Dorsolateral prefrontal cortex (tissue), 122 donors: ENCODE measurements at places on chromosomes 5 and 9.
A peak's percentile ranks its signal among the peaks of the same experiment; 100 is the strongest.

GRCh38 chr5:135398855-135399793 lies at the start of gene MACROH2A1:
MACROH2A1 (minus strand) TSS chr5:135399231; CDS start chr5:135389093, 10,138 bp downstream.
- DNase-seq, result peak; percentile 87

DNA sequence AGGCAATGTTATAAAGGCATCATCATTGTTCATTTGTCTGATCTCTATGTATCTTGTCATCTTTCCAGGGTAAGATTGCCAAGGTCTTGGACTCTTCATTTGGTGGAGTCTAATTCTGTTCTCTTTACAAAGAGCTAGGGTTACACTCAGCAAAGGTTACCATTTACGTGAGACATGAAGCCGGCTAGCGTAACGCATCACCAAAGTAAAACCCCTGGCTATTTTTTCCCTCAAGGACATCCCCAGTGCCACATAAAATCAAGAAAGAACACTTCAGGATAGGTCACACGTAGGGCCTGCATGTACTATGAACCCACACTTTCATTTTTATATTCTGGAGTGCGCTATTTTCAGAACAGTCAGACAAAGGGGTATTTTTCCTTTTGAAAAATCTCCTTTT lies 20.0 kb upstream of the MYOT start:
- no peak for DNase-seq

DNA sequence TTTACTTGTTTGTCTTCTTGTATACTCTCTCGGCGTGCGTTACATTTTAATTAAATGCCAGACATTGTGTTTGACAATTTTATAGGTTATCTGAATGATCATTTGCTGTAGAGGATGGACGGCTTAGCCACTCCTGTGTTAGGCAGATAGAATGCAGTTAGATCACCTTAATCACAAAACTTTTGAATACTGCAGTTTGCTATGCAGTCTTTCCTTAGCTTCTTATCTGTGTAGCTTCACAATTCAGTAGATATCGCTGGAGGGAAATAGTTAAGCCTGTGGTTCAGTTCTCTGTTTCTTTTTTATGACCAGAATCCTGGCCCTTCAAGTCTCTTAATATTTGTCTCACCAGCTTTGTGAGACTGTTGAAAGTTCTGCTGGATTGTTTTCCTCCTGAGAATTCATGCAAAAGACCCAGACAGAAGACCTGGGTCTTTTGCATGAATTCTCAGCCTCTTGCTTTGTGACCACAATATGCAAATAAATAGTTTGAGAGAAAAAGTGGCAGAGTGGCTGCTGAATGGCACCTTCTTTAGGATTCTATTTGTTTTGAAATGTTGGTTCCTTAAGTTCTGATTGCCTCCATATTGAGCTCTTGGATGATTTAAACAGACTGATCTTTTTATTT lies 40.2 kb downstream of the RASA1 start:
- no peak for DNase-seq

GRCh38 chr5:173229966-173230689 lies 4.9 kb downstream of the NKX2-5 start:
- DNase-seq, result no peak

- DNase-seq, result peak; percentile 60
These were observed at the start of gene RGS7BP for GRCh38 chr5:64505769-64506566. RGS7BP (plus strand) TSS chr5:64506015; CDS start chr5:64506625, 610 bp downstream.

DNA sequence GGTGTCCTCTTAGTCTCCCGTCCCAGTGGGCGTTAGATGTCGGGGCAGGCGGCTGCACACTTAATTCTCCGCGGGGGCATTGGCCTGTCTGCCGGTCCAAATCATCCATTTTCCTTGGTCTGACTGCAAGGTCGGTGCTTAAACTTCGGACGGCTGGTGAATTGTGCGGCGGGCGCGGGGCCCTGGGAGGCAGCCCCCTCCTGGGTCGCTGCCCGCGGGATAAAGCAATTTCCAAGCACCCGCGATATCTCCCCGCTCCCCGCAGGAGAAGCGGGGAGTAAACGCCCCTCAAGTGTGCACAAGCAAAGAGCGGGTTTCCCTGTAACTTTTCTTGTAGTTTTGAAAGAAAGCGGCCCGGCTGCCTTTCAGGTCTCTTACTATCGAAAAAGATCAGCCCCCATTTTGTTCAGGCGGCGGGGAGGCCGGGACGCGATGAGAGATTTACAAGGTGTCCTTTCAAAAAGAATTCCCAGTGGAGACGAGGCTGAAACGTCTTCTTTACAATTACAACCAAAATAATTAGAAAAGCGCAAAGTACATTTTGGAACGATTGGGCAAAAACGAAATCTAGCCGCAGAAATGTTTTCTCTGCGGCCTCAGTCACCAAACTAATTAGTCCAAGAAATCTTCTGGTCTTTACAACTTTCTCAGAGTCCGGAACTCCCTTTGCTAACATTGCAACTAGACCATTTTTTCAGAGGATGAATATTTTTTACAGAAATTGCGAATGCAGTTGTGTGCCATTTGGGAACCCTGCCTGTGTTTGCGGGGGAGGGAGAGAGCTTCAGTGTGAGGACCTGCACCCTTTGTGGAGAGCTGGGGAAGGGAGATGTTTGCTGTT lies 1.8 kb downstream of the IRX1 start:
- DNase-seq, result no peak

DNA sequence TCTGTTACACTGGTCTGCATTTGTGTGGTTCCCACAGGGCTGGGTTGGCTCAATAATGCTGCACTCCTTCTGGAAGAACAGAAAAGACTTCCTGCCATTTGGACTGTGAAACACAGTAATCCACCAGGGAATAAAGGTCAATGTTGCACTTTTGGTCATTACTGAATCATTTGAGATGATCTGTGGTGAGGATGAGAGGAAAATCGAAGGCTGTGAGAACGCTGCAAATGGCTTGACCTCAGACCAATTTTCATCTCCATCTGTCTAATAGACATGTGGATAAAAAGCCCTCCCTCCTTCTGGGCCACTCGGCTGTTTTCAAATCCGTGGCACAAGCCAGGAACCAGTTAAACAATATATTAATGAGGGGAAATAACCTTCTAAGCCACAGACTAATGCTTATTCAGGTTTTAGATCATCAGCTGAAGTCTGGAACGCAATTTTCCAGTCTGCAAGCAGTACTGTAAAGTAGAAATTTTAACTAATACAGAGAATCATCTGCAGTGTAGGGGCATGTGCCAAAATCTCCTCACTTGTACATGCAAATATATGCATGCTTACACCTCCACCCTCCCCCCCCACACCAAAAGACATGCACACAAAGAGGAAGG lies 20.2 kb downstream of the TLE1 start:
- no peak for DNase-seq

DNA sequence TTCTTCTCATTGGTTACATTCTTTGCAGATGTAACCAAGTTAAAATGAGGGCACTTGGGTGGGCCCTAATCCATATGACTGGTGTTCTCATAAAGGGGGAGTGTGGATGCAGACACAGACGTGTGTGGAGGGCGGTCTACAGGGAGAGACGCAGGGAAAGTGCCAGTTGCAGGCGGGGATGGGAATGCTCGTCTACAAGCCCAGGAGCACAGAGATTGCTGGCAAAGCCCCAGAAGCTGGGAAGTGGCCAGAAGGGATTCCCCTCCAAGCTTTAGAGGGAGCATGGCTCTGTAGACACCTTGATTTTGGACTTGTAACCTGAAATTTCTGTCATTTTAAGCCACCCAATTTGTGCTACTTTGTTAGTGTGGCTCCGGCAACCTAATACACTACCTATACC lies 96.8 kb upstream of the CTSL start:
- peak; percentile 7 for DNase-seq

DNA sequence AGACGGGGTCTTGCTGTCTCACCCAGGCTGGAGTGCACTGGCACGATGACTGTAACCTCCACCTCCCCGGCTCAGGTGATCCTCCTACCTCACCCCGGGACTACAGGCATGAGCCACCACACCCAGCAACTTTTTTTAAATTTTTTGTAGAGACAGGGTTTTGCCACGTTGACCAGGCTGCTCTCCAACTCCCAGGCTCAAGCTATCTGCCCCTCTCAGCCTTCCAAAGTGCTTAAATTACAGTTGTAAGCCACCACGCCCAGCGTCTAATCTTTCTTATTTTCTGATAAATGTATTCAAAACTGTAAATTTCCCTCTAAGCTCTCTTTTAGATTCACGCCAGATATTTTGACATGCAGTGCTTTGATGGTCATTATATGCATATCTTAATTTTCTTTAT lies 10.3 kb downstream of the FRRS1L start:
- DNase-seq, result no peak

- DNase-seq, result no peak
These were observed 101.2 kb downstream of the HMHB1 start for GRCh38 chr5:143913008-143913752.

DNA sequence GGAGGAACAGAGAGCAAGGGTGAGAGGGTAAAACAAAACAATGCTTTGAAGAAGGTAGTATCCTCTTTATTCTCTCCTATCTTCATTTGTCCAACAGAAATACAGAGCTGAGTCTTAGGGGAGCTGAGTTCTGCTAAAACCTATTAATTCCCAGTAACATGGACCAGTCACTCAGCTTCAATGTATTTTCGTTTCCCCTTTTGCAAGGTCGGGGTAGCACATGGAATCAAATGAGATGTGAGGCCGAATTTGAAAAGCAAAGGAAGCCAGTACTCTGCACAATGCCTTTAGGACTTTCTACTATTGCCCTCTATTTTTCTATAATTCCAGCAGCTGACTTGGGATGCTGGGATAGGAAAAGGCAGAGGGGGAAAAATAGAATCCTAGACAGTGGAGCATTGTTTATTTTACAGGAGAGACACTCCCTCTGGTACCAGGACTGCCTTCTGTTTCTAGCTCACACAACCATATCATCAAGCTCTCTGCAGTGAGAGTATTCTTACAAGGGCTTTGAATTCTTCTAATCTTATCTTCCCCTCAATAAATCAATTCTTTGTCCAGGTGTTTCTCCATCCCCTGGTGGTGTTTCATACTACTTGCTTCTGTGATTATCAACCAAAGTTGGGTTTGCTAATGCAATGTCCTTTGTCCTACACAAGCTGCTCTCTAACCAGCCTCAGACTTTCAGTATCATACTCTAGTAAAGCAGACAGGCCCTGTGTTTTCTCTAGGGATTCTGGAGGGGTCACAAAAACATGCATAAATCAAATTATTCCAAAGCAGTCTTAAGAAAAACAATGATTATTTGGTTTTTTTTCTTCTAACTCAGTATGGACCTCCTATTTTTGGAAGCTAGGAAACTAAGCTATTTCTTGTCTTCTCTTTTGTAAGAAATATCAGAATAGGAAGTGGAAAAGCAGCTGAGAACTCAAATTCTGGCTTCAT lies 341.5 kb downstream of the OSTF1 start:
- no peak for DNase-seq

GRCh38 chr5:28678899-28679298 lies 1640.5 kb upstream of the CDH9 start:
- no peak for DNase-seq

DNA sequence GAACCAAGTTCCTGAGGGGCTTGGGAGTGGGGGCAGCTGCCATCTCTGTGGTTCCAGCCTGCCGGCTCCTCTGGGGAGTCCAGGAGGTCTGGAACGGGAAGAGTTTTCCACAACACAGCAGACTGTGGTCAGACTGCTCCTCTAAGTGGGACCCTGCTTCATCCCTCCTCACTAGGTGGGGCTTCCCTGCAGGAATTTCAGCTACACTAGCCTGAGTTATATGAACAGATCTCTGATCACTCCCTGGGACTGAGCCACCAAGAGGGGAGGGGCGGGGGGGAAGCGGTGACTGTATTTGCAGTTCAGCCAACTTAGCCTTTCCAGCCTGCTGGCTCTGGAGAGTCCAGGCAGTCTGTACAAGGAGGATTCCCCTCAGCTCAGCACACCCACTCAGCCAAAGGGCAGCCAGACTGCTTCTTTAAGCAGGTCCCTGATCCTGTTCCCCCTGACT lies 19.4 kb downstream of the DTWD2 start:
- no peak for DNase-seq

DNA sequence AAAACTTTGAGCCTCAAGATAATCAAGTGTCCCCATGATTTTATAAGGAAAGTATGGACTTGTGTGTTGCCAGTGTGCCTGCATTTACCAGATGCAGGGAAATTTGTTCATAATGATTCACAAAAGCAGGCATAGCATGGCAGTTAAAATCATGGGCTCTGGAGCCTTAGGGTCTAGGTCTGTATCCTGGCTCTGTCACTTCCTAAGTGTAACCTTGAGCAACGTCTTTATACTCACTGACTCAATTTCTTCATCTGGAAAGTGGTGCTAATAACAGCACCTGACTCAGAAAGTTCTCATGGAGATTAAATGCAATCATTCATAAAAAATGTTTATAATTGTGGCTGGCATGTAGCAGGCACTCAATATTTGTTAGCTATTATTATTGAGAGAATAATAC lies 234.9 kb downstream of the SAXO1 start:
- DNase-seq, result no peak
